ENCODE measurements at places on chromosomes 11 and 22. TPM values are rescaled to one million over a fixed set of nuclear protein-coding genes. Genes with fewer than 3 reads are reported as not detected.

- DNase-seq: no peak
These were observed 19.4 kb upstream of the TMPRSS4 start for GRCh38 chr11:118057251-118058145.

- DNase-seq: no peak
These were observed 7.5 kb downstream of the CRYBB1 start for GRCh38 chr22:26610072-26610958.

- no peak for DNase-seq
These were observed 72.6 kb downstream of the CELSR1 start for GRCh38 chr22:46464701-46465344.

DNA sequence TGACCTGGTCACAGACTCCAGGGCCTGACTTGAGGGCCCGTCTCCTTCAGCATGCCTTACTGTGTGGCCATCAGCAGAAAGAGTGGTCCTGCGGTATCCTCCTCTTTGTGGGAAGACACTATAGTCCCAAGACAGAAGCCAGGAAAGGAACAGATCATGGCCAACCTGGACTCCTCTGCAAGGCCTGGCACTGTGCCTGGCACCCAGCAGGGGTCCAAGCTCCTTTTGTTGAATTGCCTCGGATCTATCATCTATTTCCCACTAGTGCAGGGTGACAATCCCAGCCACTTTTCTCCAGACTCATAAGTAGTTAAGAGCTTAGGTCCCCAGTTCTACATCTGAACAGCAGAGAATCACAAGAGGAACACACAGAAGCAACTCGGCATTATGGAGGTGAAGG lies 27.0 kb downstream of the DSCAML1 start:
- DNase-seq: no peak

DNA sequence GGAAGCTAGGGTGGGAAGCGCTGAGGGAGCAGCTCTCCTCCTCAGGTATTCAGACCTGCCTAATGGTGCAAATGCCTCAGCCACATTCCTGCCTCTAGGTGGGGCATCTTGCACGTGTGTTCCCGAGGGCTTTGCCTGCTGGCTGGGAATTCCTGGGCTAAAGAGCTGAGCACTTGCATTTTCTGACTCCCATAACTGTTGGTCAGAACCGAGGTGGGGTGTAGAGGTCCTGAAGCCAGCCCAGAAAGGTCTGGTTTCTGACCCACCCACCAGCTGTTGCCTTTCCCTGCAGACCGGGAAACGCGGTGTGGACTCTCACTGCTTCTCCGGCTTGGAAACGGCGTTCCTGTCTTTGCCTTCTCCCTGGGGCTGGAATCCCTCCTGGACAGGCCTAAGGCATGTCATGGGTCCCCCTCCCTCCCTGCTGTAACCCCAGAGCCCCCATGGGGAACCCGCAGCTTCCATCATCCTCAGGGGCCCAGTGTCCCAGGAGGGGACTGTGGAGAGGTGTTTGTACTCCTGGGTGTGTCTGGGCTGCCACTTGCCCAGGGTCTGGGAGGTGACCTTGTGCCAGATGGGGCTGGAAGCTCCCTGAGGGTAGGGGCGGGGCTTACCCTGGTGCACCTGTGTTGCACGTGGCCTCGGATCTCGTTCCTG lies 24.0 kb upstream of the SMIM38 start:
- peak; percentile 66 for DNase-seq

DNA sequence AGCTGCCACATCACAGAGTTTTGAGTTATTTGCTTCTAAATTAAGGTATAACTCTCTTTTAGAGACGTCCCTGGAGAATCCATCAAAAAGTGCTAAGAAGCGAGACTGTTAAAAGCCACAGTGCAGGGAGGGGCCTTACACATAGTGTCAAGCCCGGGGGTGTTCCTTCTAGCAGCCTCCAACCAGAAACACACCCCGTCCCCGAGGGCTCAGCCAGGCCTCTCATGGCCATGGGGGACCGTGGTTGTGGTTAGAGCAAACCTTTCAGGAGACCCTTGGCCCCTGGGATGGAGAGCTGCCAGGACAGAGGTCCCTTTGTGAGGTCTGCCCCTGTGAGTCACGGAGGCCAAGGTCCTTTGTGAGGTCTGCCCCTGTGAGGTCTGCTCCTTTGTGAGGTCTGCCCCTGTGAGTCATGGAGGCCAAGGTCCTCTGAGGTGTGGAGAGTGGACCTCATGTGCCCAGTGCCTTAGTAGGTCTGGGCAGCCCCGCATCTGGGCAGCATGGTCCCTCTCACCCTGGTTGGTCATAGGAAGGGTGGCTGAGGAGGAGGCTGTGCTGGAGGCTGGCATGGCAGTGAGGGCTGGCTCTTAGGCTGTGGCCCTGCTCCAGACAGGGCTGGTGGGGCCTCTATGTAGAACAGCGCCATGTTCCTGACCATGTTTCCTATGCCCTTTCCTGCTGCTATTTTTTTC lies 5.4 kb downstream of the GNAZ start:
- no peak for DNase-seq

The APIP gene
- 35.9 TPM for total RNA-seq

The NELL1 gene
- not detected for total RNA-seq

The RAPSN gene
- total RNA-seq: not detected

The CREB3L1 gene
- total RNA-seq: 0.12 TPM

The GLB1L3 gene
- 0.61 TPM for total RNA-seq

The CARNS1 gene
- 0.12 TPM for total RNA-seq

Data from NCI-H460 (cell line).